ENCODE measurements at places on chromosomes 12 and 14.

GRCh38 chr14:78022059-78022458, 148.1 kb upstream of the NRXN3 start:
- peak; percentile 29 for DNase-seq

GRCh38 chr14:73237786-73238423, 599 bp downstream of the PAPLN start:
- DNase-seq = no peak

- no peak for DNase-seq
These were observed 13.3 kb upstream of the GRIP1 start for GRCh38 chr12:66692170-66692569.

DNA sequence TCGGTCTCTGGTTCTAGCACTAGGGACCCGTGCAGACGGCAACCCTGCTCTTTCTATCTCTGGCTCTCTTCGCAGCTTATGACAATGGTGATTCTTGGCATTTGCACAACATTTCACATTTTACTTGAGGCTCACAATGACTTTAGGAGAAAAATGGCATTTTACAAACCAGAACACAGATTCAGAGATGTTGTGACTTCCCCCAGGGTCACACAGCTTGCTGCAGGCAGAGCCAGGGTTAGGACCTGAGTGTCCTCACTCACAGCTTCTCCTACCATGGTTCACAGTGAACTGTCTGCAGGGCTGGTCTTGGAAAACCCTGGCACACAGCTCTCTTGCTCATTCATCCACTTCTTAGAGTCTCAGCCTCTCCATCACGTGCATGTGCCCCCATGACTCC, 23.7 kb downstream of the P2RX7 start:
- DNase-seq = no peak

DNA sequence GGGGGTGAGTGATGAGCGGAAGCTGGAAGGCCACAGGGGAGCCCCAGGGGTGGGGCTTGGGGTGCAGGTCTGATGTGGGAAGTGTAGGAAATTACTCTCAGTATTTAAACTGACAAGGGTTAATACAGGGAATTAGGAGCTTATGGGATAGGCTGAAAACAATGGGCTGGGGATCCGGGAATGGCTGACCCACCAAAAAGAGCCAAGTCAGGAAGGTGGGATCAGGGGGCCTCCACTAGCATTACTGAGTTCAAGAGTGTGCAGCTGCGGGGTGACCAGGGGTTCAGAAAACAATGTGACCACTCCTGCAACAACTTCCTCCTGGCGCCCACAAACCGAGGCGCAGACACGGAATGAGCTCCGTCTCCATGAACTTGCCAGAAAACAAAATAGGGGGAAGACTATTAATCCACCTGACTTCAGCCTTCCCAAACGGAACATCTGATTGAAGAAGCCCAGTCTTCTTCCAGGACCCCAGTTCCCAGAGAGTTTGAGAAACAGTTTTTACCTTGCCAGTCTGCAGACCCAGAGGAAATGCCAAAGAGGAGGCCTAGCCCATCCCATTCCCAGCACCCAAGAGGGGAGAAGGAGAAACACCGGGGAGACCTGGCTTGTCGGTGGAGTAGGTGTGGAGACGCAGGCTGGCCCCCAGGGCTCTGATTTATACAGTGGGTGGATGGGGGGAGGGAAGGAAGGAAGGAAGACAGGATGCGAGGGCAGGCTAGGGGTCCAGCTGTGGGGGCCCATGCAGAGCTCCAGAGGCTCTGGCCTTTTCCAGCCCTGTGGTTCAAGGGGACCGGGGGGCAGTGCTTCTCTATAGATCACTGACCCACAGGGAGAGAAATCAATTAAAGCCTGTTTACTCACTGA, 16.5 kb upstream of the YY1 start:
- no peak for DNase-seq

GRCh38 chr12:43316520-43316919, 235.5 kb downstream of the ADAMTS20 start:
- no peak for DNase-seq

DNA sequence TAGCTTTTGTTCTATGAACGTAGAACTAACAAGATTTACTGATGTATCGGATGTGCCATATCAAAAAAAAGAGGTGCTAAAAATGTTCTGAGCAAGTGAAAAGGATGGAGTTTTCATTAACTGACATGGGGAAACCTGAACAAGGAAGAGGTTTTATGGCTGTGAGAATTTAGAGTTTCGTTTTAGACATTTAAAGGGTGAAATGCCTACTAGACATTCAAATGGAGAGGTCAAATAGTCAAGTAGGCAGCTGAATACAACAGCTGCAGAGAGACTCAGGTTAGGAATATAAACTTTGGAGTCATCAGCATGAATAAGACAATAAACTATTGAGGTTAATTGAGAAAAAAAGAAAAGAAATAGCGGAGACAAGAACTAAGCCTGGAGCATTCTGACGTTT, 364.9 kb upstream of the GARIN6 start:
- DNase-seq = no peak

- no peak for DNase-seq
These were observed 44.6 kb downstream of the DCAF5 start for GRCh38 chr14:69108358-69108757.

DNA sequence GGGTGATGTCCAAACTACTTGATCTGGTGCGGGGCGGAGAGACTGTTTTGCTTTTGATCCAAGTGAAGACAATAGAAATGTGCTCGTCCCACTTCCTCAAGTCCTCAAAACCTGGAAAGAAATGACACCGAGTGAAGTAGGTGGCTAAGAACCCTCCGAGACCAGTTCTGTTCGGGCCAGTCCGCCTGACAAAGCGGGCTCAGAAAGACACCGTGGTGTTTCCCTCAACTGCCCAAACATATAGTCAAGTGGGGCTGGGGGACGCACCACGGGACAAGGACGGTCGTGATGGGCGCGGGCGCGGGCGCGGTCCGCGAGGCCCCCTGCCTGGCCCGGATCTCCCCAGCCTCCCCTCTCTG, 1.6 kb downstream of the PHLDA1 start:
- peak; percentile 32 for DNase-seq

DNA sequence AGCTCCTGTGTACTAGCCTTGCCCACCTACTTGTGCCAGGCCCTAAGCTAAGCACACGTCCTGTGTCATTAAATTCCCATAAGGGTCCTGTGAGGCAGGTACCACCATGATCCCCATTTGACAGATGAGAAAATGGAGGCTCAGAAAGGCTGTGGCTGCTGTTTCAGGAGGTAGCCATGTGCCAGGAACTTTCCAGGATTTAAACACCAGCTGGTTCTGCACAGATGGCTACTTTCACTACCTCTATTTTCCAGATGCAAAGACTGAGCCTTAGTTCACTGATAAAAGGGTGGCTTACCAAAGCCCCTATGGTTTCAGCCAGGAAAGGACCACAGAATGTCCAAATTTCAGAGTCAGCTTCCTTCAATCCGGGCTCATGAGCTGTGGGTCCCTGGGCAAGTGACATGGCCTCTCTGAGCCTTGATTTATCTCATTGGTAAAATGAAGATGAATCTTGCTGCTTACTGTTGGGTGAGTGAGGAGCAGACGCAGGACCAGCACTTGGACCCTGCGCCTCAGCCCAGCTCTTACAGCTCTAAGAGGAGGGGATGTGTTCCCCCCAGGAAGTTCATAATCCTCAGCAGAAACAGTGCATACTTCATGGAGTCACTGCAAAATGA, 23.5 kb downstream of the CMKLR1 start:
- no peak for DNase-seq

GRCh38 chr14:51592836-51593235, 58.9 kb upstream of the FRMD6 start:
- no peak for DNase-seq

DNA sequence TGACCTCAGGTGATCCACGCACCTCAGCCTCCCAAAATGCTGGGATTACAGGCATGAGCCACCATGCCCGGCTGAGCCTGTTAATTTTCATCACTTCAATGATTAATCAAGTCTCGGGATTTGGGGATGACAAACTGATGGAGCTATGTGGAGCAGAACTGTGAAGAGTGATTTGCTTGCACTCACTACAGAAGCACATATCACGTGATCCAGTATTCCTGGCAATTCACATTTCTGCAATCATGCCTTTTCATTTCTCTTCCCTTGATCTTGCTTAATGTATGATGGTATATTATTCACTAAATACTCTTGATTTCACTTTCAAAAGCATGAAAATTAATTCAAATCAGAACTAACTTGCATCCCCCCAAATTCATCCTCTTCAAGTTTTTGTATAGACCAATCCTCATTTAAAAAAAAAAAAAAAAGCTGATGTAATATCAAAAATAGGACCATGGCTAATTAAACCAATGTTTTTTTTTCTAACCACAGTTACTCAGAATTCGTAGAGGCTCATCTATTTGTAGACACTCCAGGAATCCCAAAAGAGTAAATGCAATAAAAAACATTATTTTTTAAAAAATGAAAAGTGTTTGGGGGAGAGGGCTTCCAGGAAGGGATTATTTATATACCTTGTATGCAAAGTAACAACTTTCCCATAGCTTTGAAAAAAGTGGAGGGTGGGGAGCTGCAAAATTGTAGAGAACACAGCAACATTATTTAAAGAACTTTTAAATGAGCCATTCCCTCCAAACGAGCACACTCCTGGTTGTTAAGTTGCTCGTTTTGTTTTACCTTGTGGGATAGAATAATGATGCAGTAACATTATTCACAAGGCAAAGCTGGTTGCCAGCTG, 7.0 kb upstream of the ATXN2 start:
- no peak for DNase-seq

DNA sequence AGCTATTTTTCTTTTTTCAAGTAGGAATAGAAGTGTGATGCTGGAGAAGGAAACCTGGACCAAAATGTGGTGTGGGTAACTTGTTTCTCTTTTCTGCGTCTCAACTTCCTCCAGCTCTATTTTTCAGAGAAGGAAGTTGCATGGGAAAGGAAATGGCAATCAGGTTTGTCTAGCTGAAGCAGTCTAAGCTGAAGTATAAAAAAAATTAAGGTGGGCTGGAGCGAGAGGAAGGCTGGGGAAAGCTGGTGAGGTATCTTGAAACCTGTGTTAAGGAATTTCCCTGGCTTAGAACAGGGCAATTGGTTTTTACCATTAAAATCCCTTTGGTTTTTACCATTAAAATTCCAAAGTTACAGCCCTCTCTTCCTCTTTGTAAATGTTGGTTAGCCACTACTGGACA, 34.2 kb upstream of the NINJ2 start:
- no peak for DNase-seq

GRCh38 chr14:75361751-75362433, 65.9 kb upstream of the JDP2 start:
- no peak for DNase-seq
